ENCODE measurements at places on chromosomes 5 and 9.

DNA sequence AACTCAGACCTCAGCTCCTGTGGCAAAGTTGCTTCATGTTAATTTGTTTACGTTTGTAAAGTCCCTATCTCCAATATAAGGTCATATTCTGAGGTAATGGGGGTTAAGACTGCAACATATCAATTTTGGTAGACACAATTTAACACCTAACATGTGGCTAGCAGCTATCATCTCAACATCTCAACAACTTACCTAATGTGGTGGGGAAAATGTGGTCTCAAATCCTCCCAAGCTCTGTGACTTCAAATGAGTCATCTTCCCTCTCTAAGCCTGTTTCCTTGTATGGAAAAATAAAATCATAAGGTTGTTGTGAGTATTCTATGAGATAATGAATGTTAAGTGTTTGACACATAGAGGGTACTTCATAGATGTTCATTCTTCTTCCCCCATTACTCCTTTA lies 443.3 kb downstream of the CDK5RAP2 start:
- no peak for DNase-seq

- DNase-seq: no peak
These were observed 159.5 kb downstream of the FGF18 start for GRCh38 chr5:171578829-171579491.

DNA sequence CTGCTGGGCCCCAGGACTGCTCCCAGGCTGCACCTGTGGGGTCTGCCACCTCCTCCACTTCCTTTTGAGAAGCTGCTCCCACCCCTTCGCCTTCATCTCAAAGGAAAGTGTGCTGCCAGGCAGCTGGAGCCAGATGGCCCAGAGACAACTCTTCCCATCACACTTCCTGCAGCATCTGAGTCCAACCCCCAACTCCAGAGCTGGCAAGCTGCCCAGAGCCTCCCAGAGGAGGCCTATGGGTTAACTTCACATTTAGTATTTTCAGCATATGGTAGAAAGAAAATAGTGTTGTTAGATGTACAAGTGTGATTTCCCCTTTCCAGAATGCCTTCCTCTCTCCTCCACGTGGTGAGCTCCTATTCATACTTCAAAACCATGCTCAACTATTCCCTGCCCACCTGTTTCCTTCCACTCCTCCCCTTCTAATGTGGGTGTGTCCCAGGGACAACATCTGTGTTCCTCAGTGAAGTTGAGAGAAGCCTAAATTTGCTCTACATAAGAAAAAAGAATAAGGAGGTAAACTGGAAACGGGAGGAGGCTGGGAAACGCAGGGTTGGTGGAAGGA lies 38.6 kb upstream of the KCNMB1 start:
- DNase-seq: no peak

GRCh38 chr5:38598296-38598993 lies 42.0 kb upstream of the LIFR start:
- DNase-seq: no peak

GRCh38 chr5:132677191-132677590 lies 3.4 kb downstream of the IL4 start:
- no peak for DNase-seq
